ENCODE measurements at places on chromosomes 4 and X. TPM values are rescaled to one million over a fixed set of nuclear protein-coding genes. Genes with fewer than 3 reads are reported as not detected.

DNA sequence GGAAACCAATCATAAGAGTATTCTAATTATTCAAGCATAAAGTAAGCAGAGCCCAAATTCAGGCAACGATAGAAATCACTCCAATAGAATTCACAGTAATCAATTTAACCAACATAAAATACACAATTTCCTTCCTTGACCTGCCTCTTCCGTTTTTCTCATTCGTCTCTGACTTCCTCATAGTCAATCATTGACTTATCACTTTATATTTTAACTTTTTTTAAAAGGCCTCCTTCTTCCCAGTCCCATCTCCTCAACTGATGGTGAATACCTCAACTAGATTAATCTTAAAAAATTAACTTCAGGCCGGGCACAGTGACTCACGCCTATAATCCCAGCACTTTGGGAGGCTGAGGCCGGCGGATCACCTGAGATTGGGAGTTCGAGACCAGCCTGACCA, 13.3 kb downstream of the CNOT6L start:
- DNase-seq, result no peak

DNA sequence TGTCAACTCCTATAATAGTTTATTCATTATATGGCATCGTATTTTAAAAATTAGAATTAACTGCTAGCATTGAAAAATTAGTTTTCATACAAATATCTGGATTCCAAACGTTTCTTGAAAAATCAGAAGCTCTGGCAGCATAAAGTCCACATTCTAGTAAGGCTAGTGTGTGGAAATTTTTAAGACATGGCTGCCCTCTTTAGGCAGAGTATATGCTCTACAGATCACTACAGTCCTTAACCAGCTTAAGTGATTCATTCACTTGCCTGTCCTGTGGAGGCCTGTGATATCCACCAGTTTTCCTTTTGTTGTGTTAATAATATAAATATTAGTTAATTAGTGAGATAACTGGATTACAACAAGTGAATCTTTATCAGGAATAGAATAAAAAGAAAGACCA, 287.2 kb downstream of the OPHN1 start:
- no peak for DNase-seq

- DNase-seq, result no peak
Measured at GRCh38 chrX:97461763-97462162, 578.1 kb downstream of the RPA4 start.

PRDM8 gene
- 4.2 TPM for total RNA-seq

DNA sequence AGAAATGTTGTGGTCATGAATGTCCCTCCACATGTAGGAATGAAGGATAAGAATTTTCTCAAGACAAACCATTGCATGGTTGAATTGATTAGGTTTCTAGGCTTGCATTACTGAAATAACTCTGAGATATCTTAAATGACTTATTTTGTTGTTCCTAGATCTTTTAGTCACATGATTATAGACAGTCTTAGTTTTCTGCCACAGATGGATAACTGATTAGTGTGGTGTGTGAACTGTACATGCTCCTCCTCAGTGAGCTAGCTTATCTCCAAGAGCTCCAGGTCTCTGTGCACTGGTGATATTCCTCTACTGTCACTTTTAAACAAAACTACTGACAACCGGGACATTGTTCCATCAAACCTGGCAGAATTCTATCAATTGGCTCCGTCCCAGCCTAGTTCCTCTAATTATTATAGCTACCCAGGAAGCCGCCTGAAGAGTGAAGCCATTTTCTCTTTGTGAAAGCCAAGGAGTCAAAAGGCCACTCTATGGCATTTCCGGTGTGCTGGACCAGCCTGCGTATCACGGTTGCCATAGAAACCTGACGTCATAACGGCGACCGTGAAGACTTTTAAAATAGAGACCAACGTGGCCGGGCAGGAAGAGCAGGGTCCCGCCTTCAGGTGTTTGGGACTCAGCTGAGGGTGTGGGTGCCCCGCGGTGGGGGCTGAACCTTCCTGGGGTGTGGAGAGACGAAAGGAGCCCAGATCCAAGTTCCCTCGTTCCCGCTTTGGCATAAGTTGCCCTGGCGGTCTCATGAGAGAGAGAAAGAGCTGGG, 28.1 kb downstream of the BEX3 start:
- peak; percentile 79 for DNase-seq

- no peak for DNase-seq
Measured at GRCh38 chr4:140344621-140345020, 28.8 kb upstream of the SCOC start.

- DNase-seq, result no peak
Measured at GRCh38 chr4:13918110-13918509, 290.6 kb upstream of the BOD1L1 start.

DNA sequence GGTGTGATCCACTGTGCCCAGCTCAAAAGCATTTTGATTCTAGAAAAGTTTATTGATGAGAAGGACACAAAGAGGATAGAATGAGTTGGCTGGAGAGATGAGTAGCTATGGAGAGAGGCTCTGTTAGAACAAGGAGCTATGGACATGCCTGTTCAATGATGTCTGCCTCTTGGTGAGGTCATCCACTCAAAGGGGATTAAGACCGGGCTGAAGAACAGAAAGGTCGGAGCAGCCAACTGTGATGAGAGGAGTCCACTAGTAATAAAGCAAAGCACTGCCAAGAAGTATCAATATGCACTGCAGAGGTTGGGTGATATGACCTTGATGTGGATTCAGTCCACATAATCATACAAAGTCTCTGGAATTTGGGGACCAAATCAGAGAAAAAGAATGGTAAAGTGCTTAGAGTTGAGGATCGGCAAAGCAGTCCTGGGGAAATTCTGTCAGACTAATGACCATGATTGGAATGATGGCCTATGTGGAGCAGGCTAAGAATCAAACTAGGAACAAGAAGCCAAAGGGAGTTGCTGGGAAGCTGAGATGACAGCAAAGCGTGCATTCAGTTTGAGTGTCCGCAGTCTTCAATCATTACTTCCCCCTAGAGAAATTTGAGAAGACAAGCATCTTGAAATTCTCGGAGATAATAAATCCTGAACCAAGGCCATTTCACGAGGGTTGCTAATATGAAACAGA, 55.7 kb upstream of the MMAA start:
- DNase-seq, result no peak

DNA sequence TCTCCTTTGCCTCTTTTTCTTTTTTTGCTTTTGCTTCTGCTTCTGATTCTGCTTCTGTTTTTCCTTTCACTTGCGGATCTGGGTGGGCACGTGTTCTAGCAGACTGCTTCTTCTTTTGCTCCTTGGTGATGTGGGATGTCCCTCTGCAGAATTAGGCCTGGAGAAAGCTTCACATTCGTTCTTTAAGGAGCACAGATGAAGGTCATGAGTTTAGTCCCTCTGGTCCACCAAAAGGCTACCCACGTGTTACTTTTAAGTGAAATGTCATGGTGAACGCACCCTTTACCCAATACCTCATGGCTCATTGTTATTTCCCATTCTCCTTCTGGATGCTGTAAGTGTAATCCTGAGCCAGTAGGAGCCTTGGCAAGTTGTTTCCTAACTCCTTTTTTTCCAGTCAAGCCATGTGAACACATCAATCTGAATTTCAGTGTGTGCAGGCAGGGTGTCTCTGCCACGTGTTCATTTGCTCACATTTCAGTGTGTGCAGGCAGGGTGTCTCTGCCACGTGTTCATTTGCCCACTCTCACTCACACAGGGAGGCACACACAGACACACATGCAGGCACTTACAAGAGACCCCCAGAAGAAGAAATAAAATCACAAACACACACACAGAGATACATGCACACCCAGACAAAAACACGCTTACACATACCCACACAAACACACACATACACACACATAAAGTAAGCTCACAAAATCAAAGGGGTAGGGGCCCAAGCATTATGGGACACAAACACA, 36.9 kb downstream of the NBDY start:
- DNase-seq, result no peak

MBTPS2 gene
- total RNA-seq, result 8.1 TPM

LRRC66 gene
- total RNA-seq, result 0.08 TPM

GRCh38 chrX:55816023-55816422, 98.5 kb downstream of the RRAGB start:
- no peak for DNase-seq

CLGN gene
- total RNA-seq, result 0.13 TPM

DNA sequence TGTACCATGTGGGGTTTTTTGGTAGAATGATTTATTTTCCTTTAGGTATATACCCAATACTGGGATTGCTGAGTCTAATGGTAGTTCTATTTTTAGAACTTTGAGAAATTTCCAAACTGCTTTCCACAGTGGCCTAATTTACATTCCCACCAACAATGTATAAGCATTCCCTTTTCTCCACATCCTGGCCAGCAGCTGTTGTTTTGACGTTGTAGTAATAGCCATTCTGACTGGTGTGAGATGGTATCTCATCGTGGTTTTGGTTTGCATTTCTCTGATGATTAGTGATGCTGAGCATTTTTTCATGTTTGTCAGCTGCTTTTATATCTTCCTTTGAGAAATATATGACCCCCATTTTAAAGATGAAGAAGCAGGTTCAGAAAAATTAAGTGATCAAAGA, 153.7 kb downstream of the CBR4 start:
- DNase-seq, result no peak

HGFAC gene
- total RNA-seq, result not detected

SCARB2 gene
- 10.7 TPM for total RNA-seq

CDKL5 gene
- total RNA-seq, result 0.83 TPM

DNA sequence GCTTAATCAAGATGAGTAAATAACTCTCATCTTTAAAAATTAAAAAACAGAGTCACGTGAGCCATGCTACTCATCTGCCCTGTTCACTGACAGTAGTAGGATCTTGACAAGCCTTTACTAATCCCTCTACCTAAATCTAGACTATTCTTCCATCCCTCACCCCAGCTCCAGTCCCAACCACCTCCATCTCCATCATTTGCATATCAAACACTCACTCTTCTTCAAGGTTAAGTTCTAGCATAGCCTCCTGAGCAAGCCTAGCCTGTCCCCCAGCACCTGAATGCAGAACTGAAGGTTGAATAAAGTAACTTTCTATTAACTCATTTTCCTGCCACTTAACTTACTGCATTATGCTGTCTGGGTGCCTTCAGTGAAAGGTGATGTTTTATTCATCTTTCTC, 72.5 kb downstream of the YIPF7 start:
- no peak for DNase-seq

GRCh38 chrX:96705905-96706304, 21.3 kb downstream of the DIAPH2 start:
- DNase-seq, result no peak

IRF2 gene
- total RNA-seq, result 65.3 TPM

GRCh38 chr4:139686130-139686529, 20.5 kb downstream of the MGST2 start:
- DNase-seq, result no peak

MYL5 gene
- total RNA-seq, result 11.6 TPM

KCTD8 gene
- total RNA-seq, result not detected

- no peak for DNase-seq
Measured at GRCh38 chr4:37652747-37653527, 33.2 kb downstream of the RELL1 start.

GRCh38 chr4:110586131-110586850, 36.6 kb downstream of the PITX2 start:
- no peak for DNase-seq

DNA sequence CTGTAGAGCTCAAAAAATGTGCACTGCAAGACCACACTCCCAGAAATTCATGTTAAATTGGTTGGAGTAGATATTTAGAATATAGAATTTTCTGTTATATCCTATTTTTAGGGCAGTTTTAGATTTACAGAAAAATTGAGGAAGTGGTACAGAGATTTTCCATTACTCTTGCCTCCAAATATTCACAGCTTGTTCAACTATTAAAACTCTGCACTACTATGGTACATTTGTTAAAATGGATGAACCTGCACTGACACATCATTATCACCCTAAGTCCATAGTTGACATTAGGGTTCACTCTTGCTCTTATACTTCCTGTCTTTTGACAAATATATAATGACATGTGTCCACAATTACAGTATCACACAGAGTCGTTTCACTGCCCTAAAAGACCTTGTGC, 1724.5 kb downstream of the C4orf33 start:
- DNase-seq, result no peak

- DNase-seq, result no peak
Measured at GRCh38 chrX:69109706-69110105, 55.5 kb downstream of the PJA1 start.

GIMD1 gene
- not detected for total RNA-seq

DNA sequence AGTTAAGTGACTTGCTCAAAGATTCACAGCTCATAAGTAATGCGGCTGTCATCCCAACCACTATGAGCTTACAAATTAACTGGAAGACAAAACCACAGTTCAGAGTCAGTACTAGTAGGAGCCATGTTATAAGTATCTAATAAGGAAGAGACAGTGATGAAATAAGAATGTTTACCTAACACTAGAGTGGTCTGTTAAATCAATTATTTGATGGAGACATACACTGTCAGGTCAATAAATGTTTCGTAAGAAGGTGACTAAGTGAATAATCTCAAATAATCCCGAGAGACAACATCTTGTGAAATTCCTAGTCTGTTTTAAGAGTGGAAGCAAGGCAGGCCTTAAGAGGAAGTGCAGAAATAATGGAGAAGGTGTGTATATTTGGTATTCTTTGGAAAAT, 25.8 kb upstream of the AMELX start:
- DNase-seq, result no peak

- DNase-seq, result no peak
Measured at GRCh38 chr4:113050837-113051236, 1.4 kb downstream of the ANK2 start.

Measured in activated CD8-positive, alpha-beta T cell treated with anti-CD3 and anti-CD28 coated beads, Interleukin-2, amount 10 ng/mL, durations not matched to agents 7 days and 5 days (primary cell).